ENCODE measurements at places on chromosomes 7 and 10.
A peak's percentile ranks its signal among the peaks of the same experiment; 100 is the strongest.

DNA sequence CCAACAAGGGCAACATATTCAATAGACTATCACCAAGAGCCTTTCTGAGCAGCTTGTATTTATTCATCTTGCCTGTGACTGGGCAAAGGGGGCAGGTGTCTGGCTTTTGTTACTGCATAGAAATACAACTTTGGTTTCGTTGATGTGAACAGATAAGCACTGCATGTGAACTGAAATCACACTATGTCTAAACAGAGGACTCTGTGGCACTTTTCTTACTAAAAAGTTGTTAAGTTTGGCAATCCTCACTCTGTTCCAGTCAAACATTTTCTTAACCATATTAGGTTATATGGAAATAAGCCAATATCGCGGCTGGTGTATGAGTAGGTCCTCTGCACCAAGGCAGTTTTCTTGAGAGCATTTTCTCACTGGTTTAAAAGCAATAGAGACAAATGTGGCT is 48.5 kb downstream of the CALD1 start:
- no peak for DNase-seq

- DNase-seq, result peak; percentile 43
Measured at GRCh38 chr10:17617031-17617911, at the start of gene HACD1. TSS of gene HACD1 (minus strand) at chr10:17617374. CDS start at chr10:17617339, 35 bp downstream.

GRCh38 chr10:32445036-32445435 is 904 bp upstream of the CCDC7 start:
- DNase-seq, result no peak

GRCh38 chr10:123774132-123774742 is 108.1 kb downstream of the GPR26 start:
- DNase-seq, result no peak

GRCh38 chr7:134721171-134721570 is 58.3 kb upstream of the CALD1 start:
- no peak for DNase-seq

- DNase-seq, result no peak
Measured at GRCh38 chr10:78259391-78259790, 225.7 kb downstream of the RPS24 start.

- no peak for DNase-seq
Measured at GRCh38 chr7:85529831-85530230, 343.0 kb upstream of the SEMA3D start.

- no peak for DNase-seq
Measured at GRCh38 chr7:32218741-32219288, 148.6 kb upstream of the PDE1C start.

All from SW 1271 (cell line).